ENCODE measurements at places on chromosomes 2 and 18.

DNA sequence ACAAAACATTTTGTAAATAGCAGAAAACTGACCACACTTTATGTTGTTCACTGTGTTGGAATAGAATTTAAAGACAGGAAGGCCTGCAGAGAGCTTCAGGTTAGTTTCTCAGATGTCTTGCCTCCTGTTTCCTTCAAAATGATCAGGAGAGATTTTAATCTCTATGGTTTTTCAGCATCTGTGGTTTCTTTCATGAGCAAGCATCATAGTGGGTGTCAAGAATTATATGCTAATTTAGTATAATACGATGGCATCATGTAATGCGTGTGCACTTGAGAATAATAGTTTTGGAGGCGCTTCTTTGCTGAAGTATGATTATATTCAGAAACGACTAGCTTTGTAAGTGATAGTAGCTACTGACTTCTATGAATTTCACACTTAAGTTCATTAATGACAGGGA is 149.9 kb downstream of the PLCL1 start:
- DNase-seq = no peak

GRCh38 chr2:169585673-169586072 is 1.5 kb downstream of the PPIG start:
- no peak for DNase-seq

GRCh38 chr2:206423147-206423546 is 20.2 kb upstream of the ADAM23 start:
- DNase-seq = no peak

- DNase-seq = no peak
Observed at GRCh38 chr2:24200799-24201198, 25.9 kb downstream of the FAM228A start.

DNA sequence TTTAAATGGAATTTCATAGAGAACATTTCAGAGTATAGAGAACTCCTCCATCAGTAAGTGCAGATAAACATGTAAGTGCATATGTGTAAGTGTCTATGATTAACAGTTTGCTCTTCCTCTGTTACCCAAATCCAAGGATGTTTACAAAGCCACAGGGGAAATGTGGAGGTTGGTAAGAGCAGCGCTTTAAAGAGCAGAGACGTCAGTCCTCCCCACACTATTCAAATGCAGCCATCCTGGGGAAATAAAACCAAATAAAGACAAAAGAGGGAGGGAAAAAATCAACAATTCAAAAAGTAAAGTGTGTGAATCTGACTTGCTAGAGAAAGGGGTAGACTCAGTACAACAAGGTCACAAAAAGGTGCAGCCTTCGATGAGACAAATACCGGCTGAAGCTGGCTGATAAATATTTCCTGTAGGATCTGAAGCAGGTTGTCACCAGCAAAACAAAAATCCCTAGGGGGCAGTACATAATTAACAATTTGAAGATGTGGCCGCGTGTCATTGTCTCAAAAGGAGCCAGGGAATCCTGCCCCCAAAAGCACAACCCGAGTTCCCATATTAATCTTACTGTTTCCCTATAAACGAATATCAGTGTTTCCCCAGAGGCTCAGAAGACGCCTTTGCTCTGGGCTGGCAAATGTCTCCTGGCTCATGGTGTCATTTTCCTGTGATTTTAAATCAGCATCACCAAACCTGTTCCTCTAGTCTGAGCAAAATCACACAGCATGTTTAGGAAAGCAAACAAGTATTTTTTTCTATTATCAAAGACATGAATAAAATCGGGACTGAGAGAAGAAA is 216.5 kb downstream of the CDCA7 start:
- DNase-seq = no peak

DNA sequence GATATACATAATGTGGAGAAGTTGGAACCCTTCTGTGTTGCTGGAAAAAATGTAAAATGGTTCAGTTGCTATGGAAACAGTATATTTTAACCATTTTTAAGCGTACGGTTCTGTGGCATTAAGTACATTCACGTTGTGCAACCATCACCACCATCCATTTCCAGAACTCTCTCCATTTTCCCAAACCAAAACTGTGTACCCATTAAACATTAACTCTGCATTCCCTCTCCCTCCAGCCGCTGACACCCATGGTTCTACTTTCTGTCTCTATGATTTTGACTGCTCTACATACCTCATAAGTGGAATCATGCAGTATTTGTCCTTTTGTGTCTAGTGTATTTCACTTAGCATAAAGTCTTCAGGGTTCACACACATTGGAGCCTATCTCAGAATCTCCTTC is 67.3 kb downstream of the LDLRAD4 start:
- DNase-seq = no peak

- no peak for DNase-seq
Observed at GRCh38 chr2:222703886-222704285, 32.4 kb downstream of the MOGAT1 start.

- no peak for DNase-seq
Observed at GRCh38 chr2:141942006-141942789, 188.6 kb downstream of the LRP1B start.

GRCh38 chr18:48777744-48778116 is 173.0 kb downstream of the SMAD7 start:
- no peak for DNase-seq

DNA sequence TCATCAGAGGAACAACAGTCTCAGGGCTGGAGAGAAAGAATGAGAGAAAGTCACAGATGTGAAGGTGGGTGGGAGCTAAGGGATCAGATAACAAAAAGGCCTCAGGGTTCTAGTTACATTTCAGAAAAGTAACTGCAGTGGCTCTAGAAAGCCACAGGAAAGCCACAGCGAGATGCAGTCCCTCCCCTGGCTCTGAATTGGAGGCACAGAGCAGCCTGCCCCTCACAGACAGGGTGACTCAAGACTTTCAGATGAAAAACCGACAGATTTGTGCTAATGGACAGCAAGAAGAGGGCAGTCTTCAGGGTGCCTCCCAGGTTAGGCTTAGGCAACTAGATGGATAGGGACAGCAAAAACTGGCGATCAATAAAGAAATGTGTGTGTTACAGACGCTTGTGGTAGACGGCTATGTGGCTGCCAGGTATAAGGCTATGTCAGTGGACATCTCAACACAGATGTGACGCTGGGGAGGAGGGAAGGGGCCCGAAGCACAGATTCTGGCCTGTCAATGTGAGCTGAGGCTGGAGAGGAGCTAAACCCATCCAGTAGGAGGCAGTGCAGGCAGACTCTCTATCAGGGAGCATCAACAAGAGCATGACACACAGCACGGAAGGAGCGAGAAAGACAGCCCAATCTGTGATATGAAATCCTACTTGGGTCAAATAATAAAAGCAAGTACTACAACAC is 26.2 kb downstream of the UNC50 start:
- peak; percentile 57 for DNase-seq

- no peak for DNase-seq
Observed at GRCh38 chr2:64952096-64952495, 37.1 kb upstream of the SLC1A4 start.

- DNase-seq = no peak
Observed at GRCh38 chr2:66430505-66431273, 4.2 kb upstream of the MEIS1 start.

DNA sequence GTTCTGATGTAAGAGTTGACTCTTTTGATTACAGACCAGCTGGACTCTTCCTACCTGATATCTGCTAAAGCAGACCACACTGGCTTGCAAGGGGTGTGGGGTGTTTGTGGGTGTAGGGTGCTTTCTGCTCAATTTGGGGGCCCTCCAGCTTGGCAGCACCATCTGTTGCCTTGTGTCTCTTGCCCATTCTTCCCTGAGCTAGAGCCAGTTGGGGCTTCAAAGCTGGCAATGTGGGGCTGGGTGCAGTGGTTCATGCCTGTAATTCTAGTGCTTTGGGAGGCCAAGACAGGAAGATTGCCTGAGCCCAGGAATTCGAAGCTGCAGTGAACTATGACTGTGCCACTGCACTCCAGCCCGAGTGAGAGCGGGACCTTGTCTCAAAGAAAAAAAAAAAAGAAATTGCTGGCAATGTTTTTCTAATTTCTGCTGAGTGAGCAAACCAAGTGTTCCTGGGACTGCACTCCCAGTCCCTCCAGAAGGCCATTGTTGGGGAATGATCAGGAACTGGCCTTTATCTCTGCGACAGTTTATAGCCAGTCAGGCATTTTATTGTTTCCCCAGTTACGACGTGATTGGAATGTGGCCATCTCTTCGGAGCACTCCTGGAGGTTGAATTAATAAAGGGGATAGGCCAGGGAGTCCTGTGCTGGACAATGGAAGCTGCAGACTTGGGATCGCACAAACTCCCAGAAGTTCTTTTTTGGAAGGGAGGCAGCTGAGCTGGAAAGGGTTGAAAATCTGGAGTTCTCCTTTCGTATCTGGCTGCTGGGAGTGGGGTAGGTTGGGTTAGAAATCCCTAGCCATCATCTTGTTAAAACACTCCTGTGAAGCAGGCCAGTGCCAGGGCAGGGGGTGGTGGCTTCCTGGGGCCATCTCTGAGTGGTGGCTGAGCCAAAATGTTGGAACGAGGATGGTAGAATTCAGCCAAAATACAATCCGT is 57.2 kb downstream of the LIPG start:
- no peak for DNase-seq

GRCh38 chr2:102707796-102708695 is 53.8 kb upstream of the TMEM182 start:
- DNase-seq = no peak

GRCh38 chr2:193377789-193378188 is 1183.1 kb upstream of the TMEFF2 start:
- DNase-seq = no peak

GRCh38 chr2:21317131-21317530 is 193.4 kb downstream of the TDRD15 start:
- DNase-seq = peak; percentile 27

DNA sequence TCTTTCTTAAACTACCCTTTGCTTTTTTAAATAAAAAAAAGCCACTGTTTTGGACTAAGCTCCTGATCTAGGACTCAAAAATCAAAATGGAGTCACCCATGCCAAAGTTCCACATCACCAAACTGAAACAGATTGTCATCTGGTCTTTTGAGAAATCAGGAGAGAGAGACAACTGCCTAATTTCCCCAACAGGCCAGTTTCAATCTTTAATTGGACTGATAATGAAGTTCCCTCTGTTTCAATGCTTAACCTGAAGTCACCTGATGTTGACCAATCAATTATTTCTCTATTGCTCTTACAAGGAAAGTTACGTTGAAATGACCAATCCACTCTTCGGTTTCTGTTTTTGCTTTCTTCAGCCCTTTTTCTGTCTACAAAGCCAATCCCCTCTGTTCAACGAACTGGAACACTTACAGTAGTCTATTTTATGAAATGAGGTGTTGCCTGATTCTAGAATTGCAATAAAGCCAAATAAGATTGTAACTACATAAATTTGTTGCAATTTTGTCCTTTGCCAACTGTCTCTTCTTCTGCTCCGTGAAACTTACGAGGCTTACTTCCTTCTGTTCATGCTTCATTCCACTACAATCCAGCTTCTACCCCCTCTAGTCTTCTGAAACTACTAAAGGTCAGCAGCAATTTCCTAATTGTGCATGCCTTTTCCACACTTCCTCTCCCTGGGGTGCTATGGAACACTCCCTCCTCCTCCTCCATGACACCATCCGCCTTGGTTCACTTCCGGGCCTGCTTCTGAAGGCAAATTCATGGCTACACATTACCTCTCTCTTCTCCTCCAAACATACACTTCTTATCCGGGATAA is 95.2 kb upstream of the CD302 start:
- no peak for DNase-seq

DNA sequence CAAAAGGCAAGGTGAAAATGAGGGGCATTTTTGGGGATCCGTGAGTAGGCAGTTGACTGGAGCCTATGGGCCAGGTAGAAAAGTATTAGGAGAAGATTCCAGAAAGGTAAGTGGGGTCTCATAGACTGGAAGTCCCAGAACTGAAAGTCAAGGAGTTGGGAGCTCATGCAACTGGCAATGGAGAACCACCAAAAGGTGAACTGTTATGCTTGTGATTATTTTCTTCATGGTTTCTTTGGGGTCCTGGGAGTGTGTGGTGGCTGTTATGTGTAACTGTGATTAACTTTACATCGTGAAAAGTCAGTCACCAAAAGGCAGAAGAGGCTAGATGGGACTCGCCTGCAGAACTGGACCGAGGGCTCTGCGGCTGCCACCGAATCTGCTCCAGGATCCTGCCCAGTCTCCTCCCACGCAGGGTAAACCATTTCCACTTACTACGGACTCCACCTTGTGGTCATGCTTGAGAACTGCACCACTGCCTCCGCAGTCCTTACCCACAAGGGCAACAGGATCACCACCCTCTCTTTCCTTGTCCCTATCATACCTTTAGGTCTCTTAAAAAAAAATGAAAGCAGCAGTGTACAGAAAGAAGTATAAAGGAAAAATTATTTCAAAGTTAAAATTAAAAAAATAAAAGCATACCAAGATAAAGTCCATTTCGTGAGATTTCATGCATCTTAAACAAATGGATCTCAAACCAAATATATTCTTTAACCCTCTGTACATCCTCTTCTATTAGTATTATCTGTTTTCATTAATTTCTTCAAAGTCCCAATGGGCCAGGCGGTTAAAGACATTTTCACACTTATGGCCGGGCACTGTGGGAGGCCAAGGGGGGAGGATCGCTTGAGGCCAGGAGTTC is 15.6 kb upstream of the CEP68 start:
- DNase-seq = peak; percentile 84

GRCh38 chr2:178304333-178304732 is 110.0 kb downstream of the OSBPL6 start:
- DNase-seq = no peak

- no peak for DNase-seq
Observed at GRCh38 chr18:12460874-12461273, 53.1 kb downstream of the PRELID3A start.

- no peak for DNase-seq
Observed at GRCh38 chr2:62660087-62660486, 45.4 kb upstream of the EHBP1 start.

DNA sequence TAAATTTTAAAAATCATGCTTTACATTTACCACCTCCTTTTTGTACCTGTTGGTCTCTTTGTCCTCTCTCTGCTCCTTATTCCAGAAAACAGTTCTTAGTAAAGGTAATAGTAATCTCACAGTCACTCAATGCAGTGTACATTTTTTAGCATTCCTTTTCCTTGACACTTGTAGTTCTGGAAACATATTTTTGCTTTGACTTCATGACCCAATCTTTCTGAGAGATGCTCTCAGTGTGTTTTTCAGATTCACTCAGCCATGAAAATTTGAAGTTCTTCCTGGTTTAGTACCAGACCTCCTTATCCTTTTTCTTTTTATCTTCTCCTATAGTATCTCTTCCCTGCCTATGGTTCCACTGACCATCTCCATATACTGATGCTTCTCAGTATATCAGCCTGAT is 747.5 kb upstream of the ZEB2 start:
- no peak for DNase-seq
